ENCODE measurements at places on chromosomes 1 and 21. TPM values are rescaled to one million over a fixed set of nuclear protein-coding genes. Genes with fewer than 3 reads are reported as not detected.

Gene RAB3B
- 20.4 TPM for total RNA-seq

Gene CREB3L4
- total RNA-seq, result 4.4 TPM

Gene FAM72D
- total RNA-seq, result not detected

Gene AMY1C
- not detected for total RNA-seq

Gene ADCY10
- not detected for total RNA-seq

Data from hair follicle dermal papilla cell (primary cell).